ENCODE measurements at places on chromosomes 12 and 14.

- DNase-seq = no peak
Observed at GRCh38 chr12:22787557-22787956, 162.6 kb downstream of the ETNK1 start.

GRCh38 chr14:93905623-93906022 lies 21.5 kb upstream of the FAM181A start:
- DNase-seq = no peak

DNA sequence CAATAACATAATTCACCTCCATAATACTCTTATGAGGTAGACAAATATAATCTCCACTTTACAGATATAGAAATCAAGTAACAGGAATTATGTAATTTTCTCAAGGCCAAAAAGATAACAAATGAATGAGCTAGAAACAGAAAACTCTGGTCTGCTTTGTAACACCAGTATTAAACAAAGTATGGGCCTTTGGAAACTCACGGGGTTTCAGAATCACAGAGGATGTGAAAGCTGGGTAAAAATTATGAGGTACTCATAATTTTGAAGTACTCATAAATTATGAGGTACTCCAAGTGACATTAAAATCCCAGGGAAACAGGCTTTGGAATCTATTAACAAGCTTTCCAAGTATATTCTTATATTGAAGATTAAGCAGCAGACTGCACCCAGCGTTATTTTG lies 140.2 kb downstream of the MED13L start:
- no peak for DNase-seq

GRCh38 chr14:99028041-99028440 lies 244.0 kb downstream of the BCL11B start:
- no peak for DNase-seq

DNA sequence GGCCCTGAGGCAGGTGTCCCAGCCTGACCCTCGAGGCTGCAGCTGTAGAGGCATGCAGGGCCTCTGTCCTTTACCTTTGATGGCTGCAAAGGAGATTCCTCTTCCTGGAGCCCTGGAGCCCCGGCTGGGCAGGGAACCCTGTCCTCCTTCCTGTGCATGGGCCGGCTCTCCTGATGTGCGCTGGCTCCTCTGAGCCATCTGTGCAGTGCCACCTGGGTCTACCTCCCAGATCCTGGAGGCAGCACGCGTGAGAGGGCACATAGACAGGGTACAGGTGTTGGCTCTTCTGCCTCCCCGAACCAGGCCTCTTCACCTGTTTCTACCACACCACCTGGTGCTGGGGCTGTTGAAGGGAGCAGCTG lies 115.1 kb downstream of the BEGAIN start:
- DNase-seq = no peak

GRCh38 chr14:73468828-73469375 lies 10.6 kb upstream of the NUMB start:
- no peak for DNase-seq

- no peak for DNase-seq
Observed at GRCh38 chr12:5577741-5578140, 145.8 kb downstream of the NTF3 start.

DNA sequence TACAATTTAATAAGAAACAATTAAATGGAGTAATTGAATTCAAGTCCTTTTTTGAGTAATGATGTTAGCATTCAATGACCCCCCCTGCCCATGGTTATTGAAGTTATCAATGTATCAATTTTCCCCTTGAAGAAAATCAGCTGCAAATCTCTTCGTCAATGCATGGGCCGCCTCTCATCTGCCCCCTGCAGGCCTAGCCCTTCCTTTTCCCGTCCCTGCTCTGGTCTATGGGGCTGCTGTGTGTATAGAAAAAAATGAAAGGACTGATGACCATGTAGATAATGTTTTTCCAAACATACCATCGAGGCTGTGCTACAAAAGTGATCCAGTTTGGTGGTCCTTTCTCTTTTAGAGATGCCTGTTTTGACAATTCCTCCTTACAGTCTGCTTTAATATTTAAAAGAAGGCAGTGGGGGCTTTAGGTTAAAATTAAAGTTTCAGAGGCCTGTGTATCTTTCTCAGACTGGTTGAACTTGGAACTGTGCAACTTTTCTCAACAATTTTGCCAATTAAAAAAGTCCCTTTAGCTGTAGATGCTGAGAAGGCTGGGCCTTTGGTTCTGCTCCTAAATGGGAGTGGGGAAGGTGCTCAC lies 98.4 kb downstream of the APAF1 start:
- DNase-seq = peak; percentile 63

- DNase-seq = no peak
Observed at GRCh38 chr12:104521731-104522130, 65.0 kb downstream of the CHST11 start.

DNA sequence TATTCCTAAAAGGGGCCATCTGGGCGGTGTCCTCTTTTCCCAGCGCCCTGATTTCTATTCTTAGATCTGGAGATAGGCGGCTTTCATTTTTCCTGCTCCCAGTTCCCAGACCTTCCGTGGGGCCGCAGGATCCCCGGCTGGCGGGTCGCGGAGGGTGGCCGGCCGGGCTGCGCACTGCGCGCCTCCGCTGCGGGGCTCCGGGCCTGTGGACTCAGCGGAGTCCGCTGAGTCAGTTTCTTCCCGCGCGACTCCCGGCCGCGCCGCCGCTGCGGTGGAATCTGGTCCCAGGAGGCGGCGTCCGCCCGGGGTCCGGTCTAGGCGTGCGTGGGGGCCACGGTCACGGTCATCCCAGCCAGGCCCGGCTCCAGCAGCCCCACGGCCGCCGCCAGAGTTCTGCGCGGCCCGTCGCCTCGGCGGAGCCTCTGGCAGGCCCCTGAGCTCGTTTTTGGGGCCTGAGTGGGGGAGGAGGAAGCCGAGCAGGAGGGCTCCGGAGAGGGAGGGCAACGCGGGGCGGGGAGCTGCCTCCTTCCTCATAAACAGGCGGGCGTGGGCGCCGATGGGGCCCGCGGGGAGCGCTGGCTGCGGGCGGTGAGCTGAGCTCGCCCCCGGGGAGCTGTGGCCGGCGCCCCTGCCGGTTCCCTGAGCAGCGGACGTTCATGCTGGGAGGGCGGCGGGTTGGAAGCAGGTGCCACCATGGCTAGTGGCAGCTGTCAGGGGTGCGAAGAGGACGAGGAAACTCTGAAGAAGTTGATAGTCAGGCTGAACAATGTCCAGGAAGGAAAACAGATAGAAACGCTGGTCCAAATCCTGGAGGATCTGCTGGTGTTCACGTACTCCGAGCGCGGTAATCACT lies at the start of gene LRRK2:
TSS of gene LRRK2 (plus strand) at position 559 of the 853 bp plus-strand sequence. CDS start at position 694, 135 bp downstream.
- DNase-seq = peak; percentile 23

GRCh38 chr12:128083132-128083729 lies 183.7 kb upstream of the TMEM132C start:
- no peak for DNase-seq

GRCh38 chr12:14126692-14127091 lies 145.3 kb upstream of the GRIN2B start:
- no peak for DNase-seq

DNA sequence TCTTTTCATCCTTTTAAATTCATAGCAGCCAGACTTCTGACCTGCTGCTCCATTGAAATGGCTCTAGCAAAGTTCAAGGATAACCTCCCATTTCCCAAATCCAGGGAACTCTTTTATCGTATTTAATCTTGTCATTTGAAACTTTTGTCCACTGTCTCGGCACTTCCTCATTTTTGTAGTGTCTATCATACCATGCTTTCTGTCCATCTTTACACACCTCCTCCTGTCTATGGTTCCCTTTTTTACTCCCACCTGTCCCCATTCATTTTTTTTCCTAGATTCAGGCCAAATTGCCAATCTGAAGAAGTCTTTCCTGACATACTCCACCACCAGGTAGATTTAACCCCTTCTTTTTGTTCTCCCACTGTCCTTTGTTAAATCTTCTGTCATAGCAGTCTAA lies 31.0 kb downstream of the NFYB start:
- DNase-seq = no peak

GRCh38 chr14:69784942-69785341 lies 12.1 kb downstream of the SLC10A1 start:
- DNase-seq = no peak

DNA sequence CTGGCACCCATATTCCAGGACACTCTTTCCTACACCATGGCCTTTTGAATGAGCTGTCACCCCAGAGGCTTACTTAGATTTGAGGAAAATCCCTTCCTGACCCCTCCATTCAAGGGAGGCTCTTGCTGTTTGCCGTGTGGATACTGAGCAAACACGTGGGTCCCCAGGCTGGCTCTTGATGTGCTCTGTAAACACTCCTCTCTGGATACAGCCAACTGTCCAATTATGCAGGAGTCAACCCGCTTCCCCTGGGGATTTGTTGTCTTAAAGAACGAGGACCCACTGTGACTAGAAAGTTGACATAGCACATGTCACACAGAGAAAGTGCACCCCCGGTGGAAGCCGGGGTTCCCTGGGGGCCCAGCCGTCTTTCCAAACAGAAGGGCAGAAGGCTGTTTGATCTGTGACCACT lies 75.8 kb upstream of the CEP83 start:
- no peak for DNase-seq

GRCh38 chr14:71414631-71415403 lies 507.6 kb downstream of the PCNX1 start:
- no peak for DNase-seq

DNA sequence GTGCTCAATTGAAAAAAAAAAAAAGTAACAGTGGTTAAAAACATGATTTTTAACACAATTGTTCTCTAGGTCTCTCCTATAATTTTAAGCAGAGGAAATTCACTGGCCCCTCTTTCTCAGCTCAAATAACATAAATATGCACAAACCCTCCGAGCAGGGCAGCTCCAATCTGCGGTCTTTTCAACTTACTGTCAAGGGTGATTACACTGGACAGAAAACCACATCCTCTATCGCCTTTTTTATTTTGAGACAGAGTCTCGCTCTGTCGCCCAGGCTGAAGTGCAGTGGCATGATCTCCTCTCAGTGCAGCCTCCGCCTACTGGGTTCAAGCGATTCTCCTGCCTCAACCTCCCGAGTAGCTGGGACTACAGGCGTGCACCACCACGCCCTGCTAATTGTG lies 16.5 kb upstream of the GABARAPL1 start:
- no peak for DNase-seq

- no peak for DNase-seq
Observed at GRCh38 chr12:124707316-124707715, 139.9 kb upstream of the NCOR2 start.

- no peak for DNase-seq
Observed at GRCh38 chr14:90132821-90133570, 71.2 kb downstream of the KCNK13 start.

GRCh38 chr12:130715150-130715997 lies 725 bp downstream of the RIMBP2 start:
- no peak for DNase-seq

DNA sequence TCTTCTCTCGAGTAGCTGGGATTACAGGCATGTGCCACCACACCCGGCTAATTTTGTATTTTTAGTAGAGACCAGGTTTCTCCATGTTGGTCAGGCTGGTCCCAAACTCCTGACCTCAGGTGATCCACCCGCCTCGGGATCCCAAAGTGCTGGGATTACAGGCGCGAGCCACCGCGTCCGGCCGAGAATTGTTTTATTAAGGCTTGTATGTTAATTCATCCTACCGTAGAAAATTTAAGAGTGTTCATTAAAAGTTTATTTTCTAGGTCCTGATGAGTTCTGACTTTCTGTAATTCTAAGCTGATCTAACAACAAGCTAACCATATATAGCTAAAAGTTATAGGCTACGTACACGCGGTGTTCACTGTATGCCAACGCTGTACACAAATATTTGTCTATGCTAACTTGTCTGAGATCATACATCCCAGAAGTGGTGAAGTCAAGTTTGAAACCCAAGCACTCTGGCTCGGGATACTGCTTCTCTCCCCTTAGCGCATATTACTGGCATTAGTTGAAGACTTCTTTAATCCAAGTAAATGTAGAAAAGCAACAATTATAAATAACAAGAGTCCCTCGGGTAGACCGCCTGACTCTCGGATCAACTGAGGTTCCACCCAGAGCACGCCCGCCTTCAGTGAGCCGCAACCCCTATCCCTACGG lies 570 bp upstream of the MRPS35 start:
- no peak for DNase-seq
